CD4-positive, CD25-positive, alpha-beta regulatory T cell (primary cell): ENCODE measurements at places on chromosomes 13 and 19.
A peak's percentile ranks its signal among the peaks of the same experiment; 100 is the strongest.

- DNase-seq: no peak
Measured at GRCh38 chr19:4272894-4273293, 6.2 kb upstream of the SHD start.

DNA sequence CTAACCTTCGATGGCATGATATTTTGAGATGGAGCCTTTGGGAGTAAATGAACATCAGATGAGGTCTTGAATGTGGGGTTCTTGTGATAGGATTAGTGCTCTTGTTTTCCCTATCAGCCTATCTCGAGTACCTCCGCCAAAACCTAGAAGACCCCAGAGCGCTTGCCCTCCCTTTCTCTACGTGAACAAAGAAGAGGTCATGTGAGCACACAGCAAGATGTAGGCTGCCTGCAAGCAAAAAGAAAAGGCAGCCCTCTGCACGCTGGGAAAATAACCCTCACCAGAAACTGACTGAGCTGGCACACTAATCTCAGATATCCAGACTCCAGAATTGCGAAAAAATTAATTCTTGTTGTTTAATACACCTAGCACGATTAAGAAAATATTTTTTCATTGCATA, 799.8 kb upstream of the SLC10A2 start:
- no peak for DNase-seq

DNA sequence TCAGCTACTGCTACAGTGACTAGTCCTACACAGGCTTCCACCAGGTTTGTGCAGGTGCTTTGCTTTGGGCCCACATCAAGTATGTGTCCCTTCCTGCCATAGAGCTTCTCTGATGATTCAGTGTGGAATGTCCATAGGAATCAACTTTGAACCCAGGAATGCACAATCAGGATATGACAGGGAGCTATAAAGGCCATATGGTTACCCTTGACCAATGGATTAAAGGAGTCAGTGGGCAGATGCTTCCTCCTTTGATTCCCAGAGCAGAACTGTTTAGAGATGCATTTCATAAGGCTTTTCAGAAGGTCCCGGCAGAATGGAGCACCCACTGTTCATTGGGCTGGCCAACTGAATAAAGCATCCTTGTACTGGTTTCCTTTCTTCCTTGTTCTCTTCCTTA, 145.2 kb upstream of the WASF3 start:
- DNase-seq: no peak

DNA sequence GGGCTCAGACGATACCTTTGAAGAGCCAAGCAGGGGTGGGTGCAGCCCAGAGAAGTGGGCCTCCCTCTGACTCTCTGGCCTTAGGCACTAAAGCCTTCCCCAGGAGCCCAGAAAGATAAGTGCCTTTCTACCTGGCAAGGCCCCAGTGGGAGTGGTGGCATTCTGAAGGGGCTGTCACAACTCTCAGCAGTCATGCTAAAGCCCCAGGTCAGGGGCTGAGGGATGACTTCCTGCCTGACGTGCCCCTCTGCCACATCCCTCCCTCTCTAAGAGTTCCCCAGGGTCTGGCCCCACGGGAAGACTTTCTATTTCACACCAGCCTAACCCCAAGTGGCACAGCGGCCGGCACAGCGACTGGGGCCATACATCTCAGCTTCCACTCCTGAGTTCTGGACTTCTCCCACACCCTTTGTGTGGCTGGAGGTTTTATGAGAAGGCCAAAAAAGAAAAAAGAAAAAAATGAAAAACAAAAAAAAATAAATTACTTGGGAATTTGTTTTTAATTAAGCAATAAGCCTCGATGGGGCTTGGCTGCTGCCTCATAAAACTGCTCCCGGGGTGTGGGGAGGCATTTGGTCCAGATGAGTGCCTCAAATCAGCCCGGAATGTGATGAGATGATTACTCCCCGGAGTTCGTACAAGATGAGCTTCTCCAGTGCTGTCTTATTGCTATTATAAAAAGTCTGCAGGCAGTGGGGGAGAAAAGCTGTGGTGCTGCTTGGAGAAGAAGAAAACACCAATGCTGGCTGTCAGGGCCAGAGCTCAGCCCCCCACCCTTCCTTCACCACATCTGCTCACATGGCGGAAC, 28.5 kb upstream of the PLEKHF1 start:
- no peak for DNase-seq

- DNase-seq: no peak
Measured at GRCh38 chr13:100209857-100210825, 121.2 kb downstream of the PCCA start.

- DNase-seq: peak; percentile 92
Measured at GRCh38 chr19:14366529-14366928, 14.7 kb upstream of the ADGRE5 start.

- no peak for DNase-seq
Measured at GRCh38 chr19:3670796-3671679, 29.2 kb downstream of the PIP5K1C start.

GRCh38 chr13:27953676-27954405, 15.3 kb downstream of the CDX2 start:
- DNase-seq: no peak

DNA sequence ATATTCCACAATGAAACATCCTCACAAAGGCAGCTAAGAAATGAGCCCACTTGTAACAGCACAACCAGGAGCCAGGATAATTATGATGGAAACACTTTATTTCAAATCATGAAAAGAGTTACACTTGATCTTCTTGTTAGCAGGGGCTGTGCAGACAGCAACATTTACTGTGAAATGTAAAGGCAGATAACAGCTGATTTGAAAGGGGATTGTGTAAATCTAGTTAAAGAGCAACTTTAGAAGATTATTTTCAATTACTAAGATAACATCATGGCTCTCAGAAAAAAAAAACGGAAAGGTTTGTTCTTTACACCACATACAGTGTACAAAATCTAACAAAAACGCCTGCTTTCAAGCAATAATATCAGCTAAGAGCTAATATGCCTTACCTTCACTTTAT, 22.4 kb downstream of the ENOX1 start:
- DNase-seq: no peak

- no peak for DNase-seq
Measured at GRCh38 chr19:5355076-5355475, 14.5 kb upstream of the PTPRS start.

- peak; percentile 91 for DNase-seq
Measured at GRCh38 chr19:16382775-16383543, 58.3 kb downstream of the KLF2 start.

DNA sequence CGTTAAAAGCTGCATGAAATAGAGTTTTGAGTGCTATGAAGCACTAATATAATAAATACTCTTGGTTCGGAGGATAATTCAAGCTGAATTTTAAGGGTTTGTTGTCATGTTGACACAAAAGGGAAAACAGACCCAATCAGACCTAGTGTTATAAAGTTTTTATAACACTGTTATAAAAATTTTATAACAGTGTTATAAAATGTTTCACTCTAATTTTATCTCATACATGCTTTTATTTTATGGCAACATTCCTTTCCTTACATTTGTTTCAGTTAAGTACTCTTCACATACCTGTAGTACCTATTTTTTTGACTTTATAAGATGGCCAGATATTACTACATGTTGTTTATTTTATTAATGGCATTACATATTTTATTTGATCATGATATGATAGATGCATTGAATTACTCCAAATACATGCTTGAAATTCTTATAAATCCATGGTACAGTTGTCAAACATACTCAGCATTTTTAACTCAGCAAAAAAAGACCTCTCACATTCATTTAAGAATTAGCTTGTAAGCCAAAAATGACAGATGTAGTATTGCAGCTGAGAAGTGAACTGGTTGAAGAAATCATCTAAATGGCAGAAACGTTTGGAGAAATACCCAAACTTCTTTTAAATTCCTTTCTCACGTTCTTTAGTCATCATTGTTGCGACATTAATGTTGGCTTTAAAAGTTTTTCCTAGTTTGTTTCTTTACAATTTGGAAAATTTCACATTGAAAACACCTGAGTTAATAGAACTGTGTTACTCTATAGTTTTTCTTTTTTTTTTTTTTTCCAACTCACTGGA, 104.5 kb downstream of the PIBF1 start:
- DNase-seq: no peak

GRCh38 chr13:80655778-80656511, 315.0 kb upstream of the SPRY2 start:
- DNase-seq: no peak

DNA sequence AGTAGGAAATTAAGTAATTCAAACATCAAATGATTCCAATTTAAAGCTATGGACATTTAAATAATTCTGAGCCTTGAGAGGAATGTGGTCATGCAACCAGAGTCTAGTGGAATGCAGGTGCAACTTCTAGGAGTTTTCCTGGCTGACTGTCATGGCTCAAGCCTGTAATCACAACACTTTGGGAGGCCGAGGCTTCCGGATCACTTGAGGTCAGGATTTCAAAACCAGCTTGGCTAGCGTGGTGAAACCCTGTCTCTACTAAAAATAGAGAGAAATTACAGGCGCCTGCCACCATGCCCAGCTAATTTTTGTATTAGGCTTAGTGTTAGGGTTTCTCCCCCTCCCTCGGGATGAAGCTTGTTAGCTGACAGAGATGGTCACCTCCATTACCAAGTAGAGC, 6.4 kb downstream of the ZNF808 start:
- DNase-seq: no peak

- DNase-seq: no peak
Measured at GRCh38 chr19:5261156-5261890, 79.3 kb downstream of the PTPRS start.

DNA sequence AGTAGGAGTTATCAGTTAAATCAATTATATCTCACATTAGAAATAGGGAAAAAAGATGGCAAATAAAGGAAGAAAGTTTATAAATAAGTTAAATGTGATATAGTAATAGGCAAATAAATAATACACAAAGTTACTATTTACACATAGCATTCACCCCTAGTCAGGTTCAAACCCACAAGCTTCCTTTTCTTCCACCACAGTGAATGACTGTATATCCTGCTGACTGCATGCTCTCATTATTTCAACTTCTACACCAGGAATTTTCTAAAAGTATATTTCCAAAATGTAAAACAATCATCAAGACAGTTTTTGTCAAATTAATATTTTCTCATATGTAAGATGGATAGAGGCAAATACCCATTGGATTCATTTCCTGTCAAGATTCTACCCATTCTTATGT, 548.6 kb upstream of the SLITRK5 start:
- no peak for DNase-seq

- DNase-seq: peak; percentile 44
Measured at GRCh38 chr13:32310134-32310706, 4.9 kb downstream of the ZAR1L start.

DNA sequence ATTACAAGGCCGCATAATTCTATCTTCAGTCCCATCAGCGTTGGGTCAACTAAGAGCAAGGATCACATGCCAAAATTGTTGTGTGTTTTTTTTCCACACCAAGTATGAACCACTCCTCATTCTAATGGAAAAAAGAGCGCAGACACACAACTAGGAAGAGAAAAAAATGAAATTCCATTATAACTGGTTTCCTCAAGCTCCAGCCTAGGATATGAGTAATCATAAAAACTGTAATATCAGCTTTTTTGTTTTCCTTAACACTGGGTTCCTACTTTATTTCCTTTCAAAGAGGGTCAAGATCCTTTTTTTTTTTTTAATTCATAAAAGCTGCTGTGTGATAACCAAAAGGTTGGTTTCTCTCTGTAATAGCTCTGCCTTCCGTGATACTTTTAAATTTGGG, 19.4 kb downstream of the TSHZ3 start:
- no peak for DNase-seq

GRCh38 chr19:37583340-37583739, 11.3 kb downstream of the ZNF571 start:
- no peak for DNase-seq

DNA sequence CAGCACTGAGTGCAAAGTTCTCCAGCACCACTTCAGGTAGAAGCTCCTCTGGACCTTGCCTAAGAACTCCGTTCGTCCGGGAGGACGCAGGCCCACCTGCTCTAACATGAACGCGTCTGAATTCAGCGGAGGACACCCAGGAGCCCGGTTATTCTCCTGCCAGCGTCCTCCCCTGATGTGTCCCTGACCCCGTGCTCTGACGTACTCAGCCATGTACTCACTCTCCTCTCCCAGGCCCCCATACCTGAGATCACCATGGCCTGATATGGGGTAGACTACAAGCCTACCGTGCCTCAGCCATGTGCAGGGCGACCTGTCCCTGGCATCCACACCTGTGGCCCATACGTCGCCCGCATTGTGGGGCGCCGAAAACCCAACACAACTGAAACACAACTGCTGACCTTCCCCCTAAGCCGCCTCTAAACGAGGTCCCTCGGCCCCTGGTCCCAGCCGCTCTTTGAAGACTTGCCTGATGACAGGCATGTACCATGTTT, 744 bp upstream of the ZNF584 start:
- no peak for DNase-seq

- DNase-seq: no peak
Measured at GRCh38 chr13:30256713-30257467, 50.5 kb downstream of the KATNAL1 start.

- DNase-seq: peak; percentile 78
Measured at GRCh38 chr19:12139885-12140544, at the start of gene ZNF20. Gene ZNF20 (minus strand): TSS chr19:12140350. CDS start chr19:12140182, 168 bp downstream.

DNA sequence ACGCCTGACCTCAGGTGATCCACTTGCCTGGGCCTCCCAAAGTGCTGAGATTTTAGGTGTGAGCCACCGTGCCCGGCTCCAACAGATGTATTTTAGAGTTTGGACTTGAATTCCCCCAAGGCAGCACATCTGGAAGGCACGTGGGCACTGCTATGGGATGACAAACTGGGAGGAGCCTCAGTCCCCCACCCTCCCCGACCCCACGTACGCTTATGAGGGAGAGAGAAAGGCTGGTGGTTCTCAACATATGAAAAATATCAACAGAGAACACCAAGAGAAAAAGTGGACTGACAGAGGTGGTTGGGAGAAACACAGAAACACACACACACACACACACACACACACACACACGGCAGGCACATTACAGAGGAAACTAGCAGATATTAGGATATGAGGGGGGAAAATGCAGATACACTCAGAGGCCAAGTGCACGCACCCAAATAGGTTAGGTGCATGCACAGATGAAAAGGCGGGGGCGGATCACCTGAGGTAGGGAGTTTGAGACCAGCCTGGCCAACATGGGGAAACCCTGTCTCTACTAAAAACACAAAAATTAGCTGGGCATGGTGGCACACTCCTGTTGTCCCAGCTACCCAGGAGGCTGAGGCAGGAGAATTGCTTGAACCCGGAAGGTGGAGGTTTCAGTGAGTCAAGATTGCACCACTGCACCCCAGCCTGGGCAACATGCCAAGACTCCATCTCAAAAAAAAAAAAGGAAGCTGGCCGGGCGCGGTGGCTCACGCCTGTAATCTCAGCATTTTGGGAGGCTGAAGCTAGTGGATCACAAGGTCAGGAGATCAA, 3.2 kb downstream of the STX10 start:
- DNase-seq: no peak

- DNase-seq: no peak
Measured at GRCh38 chr19:45952341-45952685, 21.4 kb downstream of the NOVA2 start.

- DNase-seq: no peak
Measured at GRCh38 chr13:50999641-51000040, 90.0 kb downstream of the RNASEH2B start.

DNA sequence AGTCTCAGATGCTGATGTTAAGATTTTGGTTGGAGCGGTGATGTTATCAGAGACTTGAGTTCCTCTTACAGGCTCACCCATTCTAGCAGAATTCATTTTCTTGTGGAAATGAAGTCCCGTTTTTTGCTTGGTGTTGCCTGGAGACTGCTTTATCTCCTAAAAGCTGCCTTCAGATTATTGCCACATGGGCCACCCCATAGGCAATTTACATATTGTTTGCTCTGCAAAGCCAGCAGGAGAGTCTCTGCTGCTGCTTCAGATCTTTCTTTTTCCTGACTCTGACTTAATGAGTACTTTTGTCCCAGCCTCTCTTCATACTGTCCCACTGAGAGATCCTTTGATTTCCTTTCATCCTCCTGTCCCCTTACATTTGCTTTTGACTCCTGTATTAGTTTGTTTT, 114.6 kb downstream of the TDRD3 start:
- no peak for DNase-seq

GRCh38 chr13:76816394-76816793, 69.8 kb downstream of the KCTD12 start:
- no peak for DNase-seq
